MCF 10A (cell line): ENCODE measurements at places on chromosomes 13 and 19.
A peak's percentile ranks its signal among the peaks of the same experiment; 100 is the strongest.

GRCh38 chr19:17323964-17324332 is 10.7 kb downstream of the ANO8 start:
- no peak for DNase-seq

- no peak for DNase-seq
Measured at GRCh38 chr13:100722517-100722916, 47.9 kb upstream of the TMTC4 start.

GRCh38 chr13:67223742-67224141 is 6.4 kb downstream of the PCDH9 start:
- DNase-seq: no peak

DNA sequence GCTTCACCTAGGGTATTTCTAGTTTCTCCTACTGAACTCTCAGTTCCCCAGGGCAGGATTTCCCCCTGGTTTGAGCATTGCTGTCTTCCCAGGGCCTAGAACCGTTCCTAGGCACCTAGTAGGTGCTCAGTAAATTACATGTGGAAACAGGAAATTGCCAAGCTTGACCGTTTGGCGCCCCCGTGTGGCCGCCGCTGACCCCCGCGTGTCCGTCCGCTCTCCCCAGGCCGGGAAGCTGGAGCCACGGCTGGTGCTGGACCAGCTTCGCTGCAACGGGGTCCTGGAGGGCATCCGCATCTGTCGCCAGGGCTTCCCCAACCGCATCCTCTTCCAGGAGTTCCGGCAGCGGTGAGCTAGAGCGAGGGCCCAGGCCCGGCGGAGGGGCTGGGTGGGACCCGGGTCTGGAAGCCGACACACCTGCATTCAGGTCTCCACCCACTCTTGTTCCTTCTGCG is 55.5 kb downstream of the MYH14 start:
- no peak for DNase-seq

DNA sequence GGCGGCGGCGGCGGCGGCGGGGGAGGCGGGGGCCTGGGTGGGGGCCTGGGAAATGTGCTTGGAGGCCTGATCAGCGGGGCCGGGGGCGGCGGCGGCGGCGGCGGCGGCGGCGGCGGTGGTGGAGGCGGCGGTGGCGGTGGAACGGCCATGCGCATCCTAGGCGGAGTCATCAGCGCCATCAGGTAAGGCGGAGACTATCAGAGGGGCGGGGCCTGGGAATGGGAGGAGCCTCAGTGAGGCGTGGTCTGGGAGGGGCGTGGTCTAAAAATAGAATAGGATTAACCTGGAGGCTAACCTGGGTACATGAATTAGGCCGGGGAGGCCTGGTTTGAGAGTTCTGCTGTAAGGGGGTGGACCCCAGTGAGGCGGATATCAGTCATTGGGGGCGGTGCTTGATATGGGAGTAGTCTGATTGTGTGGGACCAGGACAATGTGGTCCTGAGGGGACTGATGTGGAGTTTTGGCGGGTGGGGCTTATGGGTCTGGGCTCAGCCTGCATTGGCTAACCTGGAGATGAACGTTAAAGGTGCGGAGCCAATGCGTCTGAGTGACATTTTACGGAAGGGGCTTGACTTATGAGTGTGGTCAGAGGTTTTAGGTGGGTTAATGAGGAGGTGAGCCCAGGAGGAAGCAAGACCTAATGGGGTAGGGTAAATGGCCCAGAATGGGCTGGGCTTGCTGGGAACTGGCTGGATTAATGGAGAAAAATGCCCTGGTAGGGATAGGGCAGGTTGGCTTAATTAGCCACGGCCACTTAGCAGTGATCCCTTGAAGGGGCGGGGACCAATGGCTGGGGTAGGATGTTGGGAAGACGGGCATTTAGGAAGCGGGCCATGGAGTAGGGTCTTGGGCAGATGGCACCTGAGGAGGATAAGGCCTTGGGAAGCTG is 1.4 kb downstream of the CAPNS1 start:
- peak; percentile 95 for DNase-seq

- no peak for DNase-seq
Measured at GRCh38 chr13:43797159-43797558, 10.4 kb upstream of the ENOX1 start.

DNA sequence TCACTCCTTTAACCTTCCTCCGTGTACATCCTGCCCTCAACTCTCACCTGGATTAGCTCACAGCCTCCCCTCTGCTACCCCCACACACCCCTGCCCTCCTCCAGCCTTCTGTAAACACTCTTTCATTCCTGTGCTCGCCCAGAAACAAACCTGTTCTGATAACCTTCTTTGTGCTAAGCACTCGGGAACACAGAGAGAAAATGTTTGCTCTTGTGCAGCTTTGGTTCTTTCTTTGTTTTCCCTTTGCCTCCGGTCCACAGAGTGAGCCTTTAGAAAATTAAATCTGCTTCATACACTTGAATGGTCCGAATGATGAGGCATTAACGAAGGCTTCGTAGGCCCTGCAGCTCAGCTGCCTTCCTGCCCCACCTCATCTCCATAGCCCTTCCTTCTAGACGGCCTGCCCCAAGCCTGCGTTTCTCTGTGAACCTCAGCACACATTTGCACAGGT is 6.6 kb upstream of the ZDHHC20 start:
- no peak for DNase-seq

GRCh38 chr13:32285633-32285965 is 29.6 kb downstream of the ZAR1L start:
- peak; percentile 17 for DNase-seq

DNA sequence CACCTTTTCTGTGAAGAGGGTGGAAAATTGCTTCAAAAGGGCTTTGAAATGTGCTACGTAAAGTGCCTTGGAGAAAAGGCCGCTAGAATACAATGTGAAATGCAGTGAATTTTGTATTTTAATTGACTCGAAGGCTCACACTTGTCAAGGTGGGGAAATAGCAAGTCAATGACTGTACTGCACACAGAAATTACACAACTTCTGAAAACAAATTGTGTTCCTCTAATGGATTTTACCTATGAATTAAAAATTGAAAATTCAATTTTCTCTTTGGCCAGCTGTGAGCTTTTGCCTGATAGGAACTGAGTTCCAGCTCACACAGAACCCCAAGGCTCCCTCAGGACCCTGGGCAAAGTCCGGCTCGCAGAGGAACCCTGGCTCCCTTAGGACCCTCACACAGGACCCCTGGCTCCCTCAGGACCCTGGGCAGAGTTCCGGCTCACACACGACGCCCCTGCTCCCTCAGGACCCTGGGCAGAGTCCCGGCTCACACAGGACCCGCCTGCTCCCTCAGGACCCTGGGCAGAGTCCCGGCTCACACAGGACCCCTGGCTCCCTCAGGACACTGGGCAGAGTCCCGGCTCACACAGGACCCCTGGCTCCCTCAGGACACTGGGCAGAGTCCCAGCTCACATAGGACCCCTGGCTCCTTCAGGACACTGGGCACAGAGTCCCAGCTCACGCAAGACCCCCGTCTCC is 324.9 kb downstream of the UQCRFS1 start:
- no peak for DNase-seq

- no peak for DNase-seq
Measured at GRCh38 chr13:96730676-96731075, 263.6 kb downstream of the OXGR1 start.

DNA sequence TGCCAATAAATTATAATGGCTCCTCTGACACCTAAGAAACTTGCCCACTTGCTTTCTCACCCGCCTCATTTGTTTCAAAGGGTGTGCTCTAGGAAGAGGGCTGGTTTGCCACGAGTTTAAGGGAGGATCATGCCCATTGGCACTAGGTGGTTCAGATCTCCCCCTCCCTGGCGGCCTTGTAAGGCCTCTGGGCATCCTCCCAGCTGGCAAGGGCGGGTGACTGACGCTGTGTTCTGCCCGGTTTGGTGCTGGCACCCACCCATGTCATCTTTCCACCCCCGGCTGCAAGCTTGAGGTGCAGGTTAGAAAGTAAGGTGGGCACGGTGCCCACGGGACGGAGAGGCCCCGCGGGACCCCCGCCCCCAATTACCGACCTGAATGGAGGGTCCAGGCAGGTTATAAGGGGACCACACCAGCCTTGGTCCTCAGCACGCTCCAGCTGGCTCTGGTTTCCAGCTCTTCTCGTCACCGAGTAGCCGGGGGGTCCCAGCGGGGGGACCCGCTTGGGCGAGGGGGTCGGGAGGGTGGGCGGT is 90.4 kb downstream of the PTPRS start:
- DNase-seq: no peak

GRCh38 chr19:51525651-51526050 is 5.8 kb downstream of the SIGLEC6 start:
- no peak for DNase-seq

DNA sequence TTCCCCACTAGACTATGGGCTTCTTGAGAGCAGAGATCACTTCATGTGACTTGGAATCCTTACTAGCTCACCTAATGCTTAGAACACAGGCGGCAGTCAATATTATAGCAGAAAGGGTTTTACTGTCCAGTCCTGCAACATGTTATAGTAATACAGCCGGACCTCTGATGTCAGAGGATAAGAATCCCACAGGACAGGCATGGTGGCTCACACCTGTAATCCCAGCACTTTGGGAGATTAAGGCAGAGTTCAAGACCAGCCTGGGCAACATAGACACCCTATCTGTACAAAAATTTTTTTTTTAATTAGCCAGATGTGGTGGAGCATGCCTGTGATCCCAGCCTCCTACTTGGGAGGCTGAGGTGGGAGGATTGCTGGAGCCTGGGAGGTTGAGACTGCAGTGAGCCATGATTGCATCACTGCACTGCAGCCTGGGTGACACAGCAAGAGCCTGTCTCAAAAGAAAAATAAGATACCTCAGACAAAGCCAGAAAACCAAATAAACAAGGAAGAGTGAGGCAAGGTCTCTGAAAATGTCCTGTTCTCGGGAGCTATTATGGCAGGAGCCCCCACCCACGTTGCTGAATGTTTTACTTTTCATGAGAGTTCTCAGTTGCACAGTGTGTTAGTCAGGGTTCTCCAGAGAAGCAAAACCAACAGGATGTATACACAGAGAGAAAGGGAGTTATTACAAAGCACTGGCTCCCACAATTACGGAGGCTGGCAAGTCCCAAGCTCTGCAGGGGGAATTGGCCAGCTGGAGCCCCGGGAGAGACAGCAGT is 100.8 kb downstream of the UBL3 start:
- peak; percentile 20 for DNase-seq

- no peak for DNase-seq
Measured at GRCh38 chr13:110254151-110254679, 52.7 kb downstream of the COL4A1 start.

DNA sequence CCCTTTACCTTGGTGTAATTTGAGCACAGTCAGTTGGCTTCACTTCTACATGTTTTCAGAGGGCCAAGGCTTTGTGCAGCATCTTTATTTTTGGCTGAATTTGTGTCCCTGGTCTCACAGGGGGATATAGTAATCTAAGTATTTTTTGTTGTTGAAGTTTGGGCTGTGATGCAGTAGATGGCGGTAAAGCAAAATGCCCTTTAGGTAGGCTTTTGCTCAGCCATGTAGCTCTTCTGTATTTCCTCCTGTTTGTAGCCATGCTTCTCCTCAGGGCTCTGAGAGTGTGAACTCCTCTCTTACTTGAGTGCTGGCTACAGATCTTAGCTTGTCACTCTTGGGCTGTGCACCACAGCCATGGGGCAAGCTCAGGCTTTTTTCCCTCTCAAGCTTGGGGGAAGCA is 328.6 kb downstream of the SLITRK5 start:
- peak; percentile 10 for DNase-seq

DNA sequence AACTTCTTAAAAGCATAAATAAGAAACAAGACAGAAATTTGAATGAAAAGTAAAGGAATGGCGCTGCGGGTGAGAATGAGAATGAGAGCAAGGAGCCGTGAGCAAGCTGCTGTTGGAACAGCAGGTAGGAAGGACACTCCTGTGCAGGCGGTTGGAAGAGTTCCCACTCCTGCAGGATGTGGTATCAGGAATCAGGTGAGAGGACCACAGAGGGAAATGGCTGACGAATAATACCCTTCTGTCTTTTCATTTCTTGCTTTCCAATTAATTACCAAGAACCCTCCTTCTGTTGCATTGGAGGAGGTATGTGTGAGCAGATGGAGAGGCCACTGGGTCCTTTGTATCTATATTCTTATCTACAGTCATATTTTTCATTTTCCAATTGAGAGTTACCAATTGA is 1504.2 kb downstream of the EFNB2 start:
- no peak for DNase-seq

DNA sequence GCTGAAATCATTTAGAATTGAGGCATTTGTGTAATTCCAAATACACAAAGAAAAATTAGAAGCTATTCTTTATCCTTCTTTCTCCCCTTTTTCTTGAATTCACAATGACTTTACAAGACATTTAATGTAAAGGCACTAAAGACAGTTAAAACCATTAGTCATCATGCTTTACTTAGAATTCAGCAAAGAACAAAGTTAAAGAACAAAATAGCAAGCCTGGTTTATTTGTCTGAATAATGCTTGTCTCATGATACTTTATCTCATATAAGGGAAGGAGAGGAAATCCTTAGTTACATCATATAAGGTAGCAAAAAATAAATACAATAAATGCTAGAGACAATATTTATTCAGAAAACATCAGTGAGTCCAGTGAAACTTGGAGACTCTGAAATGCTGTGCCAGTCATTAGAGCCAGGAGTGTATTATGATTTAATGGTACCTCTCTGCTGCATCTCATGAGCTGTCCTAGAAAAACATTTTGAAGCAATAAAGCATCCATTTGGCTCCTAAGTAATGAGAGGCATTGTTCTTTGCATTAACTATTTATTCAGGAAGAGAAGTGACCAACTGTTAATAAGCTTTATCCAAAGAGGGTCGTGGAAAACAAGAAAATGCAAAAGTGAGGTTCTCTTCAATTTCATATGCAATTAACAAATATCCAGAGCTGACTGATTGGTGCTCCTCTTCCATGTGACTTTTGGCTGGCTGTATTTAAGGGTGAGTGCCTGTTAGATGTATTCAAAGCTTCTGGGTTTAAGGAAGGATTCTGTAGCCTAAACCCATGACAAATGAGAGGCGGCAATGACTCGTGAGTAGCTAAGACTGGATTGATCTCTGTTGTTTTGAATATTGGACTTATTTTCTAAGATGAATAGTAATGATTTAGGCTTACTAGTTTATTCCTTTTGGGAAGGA is 105.0 kb downstream of the DGKH start:
- no peak for DNase-seq

DNA sequence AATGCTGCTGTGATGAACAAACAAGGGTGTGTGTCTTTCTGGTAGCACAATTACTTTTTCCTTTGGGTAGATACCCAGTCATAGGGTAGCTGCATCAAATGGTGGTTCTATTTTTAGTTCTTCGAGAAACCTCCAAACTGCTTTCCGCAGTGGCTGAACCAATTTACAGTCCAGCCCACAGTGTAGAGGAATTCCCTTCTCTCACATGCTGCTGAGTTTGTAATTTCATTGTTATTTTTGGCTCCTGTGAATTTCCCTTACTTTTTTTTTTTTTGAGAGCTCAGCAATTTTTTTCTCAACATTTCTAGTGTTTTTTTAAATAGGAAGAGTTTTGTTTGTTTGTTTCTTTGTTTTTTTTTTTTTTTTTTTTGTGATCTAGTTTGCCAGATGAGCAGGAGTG is 37.5 kb upstream of the ADGRE1 start:
- DNase-seq: no peak

GRCh38 chr19:7230826-7231225 is 63.4 kb downstream of the INSR start:
- DNase-seq: no peak

DNA sequence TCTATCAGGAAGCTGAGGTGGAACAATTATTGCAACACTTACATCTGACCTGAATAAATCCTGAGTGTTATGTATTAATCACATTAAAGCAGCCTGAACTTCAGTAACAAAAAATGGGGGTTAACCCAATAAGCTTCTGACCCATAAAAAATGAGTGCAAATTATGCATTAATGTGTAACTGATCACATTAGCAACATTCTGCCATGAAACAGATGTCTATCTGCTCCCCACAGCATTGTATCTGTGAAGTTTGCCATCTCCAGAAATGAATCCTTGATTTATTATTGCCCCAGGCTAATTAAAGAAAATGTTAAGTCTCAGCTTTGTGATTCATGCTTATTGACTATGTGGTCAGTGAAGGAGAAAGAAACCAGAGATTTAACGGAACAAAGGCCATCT is 304.9 kb downstream of the PCDH20 start:
- DNase-seq: no peak
